ENCODE measurements at places on chromosomes 12 and 14.

GRCh38 chr12:56641219-56641618, 4.6 kb downstream of the ATP5F1B start:
- no peak for DNase-seq

GRCh38 chr12:2997989-2998670, 38.9 kb downstream of the TEAD4 start:
- DNase-seq: no peak

DNA sequence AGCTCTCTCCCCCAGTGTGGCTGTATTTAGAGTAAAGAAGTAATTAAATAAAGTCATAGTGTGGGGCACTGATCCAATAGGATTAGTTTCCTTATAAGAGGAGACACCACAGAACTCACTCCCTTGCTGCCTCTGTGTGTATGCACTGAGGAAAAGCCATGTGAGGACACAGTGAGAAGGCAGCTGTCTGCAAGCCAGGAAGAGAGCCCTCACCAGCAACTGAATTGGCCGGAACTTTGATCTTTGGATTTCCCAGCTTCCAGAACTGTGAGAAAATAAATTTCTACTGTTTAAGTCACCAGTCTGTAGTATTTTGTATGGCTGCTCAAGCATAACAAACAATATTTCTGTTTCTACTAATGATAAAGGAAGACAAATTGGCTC, 368.7 kb upstream of the PRICKLE1 start:
- no peak for DNase-seq

GRCh38 chr14:56117765-56118610, at the start of gene PELI2:
Gene PELI2, plus strand, starts transcription at chr14:56118411. Its CDS starts 250 bp downstream, at chr14:56118661.
- peak; percentile 82 for DNase-seq

GRCh38 chr12:110563702-110564470, 19.2 kb downstream of the PPTC7 start:
- no peak for DNase-seq

Data from nephron progenitor cell (in vitro differentiated cells).